ENCODE measurements at places on chromosomes 1 and 21. TPM values are rescaled to one million over a fixed set of nuclear protein-coding genes. Genes with fewer than 3 reads are reported as not detected.

HOOK1 gene
- total RNA-seq = 25.2 TPM

PLA2G5 gene
- not detected for total RNA-seq

IVL gene
- not detected for total RNA-seq

DNA sequence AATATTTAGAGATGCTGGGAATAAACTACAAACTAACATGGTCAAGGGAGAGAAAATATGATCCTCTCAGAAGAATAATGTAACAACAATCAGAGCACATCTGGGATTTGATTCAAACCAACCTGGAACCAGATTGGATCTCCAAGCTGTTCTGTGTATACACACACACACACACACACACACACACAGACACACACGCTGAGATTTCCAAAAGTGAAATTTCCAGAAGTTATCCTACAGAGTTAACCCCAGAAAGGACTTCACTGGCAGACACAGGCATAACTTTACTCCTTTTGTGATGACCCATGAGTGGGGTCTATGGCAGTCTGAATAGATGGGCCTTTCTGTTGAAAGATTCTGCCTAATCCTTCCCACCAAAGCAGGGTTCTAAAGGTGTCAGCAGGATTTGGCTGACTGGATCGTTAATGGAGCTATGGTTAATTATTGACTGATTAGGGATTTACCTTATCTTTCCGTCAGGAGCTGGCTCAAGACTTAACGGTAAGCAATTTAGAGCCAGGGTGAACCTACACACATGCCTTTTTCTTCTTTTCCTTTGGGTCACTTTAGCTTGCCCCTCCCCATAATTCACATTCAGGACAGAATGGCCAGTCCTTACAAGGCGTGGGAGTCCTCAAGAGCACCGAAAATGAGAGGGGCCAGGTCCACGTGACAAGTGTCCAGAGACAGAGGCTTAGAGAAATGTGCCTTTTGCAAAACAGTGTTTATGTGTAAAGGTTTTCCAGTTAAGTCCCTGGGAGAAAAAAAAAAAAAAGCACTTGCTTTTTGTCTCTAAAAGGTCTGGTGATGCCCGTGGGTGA lies 10.9 kb upstream of the PROX1 start:
- no peak for DNase-seq

- no peak for DNase-seq
Measured at GRCh38 chr1:160718210-160718609, 6.6 kb upstream of the CD48 start.

DNA sequence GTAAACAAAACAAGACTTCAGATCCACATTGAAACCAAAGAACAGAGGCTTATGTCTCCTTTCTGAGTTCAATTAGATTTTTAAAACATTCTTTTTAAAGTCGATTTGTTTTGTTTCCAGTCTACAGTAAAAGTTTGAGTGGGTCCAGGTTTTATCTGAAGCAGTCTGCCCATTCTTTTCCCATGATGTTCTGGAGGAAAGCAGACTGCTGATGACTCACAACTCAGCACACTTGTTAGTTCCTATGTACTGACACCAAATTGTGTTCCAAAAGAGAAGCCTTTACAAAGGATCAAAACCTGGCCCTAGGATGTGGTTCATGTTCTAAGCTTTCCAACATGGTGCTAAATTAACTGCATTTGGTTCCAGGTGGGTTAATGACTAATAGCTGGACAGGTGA lies 11.4 kb upstream of the CCN1 start:
- no peak for DNase-seq
